ENCODE measurements at places on chromosomes 6 and 20.

- DNase-seq: peak; percentile 73
Measured at GRCh38 chr6:56040223-56040622, 164.8 kb upstream of the BMP5 start.

- DNase-seq: no peak
Measured at GRCh38 chr6:163986313-163986712, 571.8 kb downstream of the QKI start.

GRCh38 chr6:152952045-152952444 lies 30.8 kb downstream of the FBXO5 start:
- peak; percentile 15 for DNase-seq

DNA sequence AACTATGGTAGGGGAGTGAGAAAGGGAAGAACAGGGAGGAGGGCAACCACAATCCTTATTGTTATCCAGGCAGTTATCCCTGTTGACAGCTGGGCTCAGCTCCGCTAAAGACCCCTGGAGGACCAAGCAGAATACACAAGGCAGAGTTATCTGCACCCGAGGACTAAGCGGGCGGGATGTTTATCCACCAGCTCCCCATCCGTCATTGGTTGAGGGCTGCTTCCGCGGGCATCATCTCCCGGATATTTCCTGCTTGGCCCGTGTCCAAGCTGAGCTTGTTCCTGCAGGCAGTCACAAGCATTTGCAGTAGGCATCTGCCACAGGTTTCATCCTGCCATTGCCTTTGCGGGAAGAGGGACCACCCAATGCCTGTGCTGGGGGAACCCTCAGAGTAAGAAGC lies 102.1 kb downstream of the DLGAP4 start:
- DNase-seq: peak; percentile 9

DNA sequence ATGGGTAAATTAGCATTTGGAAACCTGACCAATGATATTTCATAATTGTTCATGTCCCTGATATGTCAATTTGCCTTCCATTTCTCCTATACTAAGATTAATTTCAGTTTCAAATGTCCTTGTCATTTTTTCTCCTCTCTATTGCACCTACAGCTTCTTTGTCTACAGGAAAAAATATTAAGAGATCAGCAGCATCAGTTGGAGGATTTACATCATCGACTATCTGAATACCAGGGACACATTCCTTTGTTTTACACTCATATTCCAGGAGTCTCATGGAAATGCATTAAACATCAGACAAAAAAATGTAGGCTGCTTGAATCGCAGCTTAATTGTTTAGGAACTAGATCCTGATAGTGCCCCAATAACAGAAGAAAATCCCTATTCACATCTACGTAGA lies 188.2 kb downstream of the PRKN start:
- no peak for DNase-seq

All from AG10803 (cell line).